ENCODE measurements at places on chromosomes 2 and 18.
A peak's percentile ranks its signal among the peaks of the same experiment; 100 is the strongest.

DNA sequence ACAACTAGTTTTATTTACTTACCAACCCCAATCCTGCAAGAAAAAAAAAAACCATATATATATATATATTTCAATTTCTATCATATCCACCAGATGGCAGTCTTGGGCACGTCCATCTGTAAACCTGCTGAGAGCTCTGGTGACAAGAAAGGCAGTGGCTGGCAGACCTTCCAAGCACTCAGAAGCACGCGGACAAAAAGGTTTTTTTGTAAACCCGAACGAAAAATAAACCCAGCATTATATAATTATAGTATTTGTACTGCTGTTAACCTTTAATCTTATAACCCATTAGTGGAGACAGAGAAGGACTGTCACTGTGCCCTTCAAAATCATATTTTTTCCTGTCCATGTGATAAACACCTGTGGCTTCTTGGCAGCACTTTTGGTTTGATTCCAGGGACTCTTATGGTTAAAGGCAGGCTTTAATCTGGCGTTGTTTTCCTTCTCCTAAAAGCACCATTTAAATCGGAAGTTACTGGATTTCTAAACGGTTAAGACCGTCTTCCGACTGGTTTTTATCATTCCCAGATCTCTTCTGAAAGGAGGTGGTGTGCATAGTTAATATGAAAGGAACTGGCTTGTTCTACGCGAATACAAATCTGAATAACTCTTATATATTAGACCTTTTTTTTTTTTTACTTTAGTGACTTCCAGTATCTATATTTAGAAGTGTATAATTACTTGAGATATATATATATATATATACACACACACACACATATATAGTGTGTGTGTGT, 31.0 kb upstream of the SLC3A1 start:
- peak; percentile 37 for DNase-seq

- no peak for DNase-seq
Measured at GRCh38 chr2:222568865-222569264, 87.0 kb downstream of the FARSB start.

GRCh38 chr2:152594792-152595191, 122.5 kb downstream of the PRPF40A start:
- DNase-seq = no peak

DNA sequence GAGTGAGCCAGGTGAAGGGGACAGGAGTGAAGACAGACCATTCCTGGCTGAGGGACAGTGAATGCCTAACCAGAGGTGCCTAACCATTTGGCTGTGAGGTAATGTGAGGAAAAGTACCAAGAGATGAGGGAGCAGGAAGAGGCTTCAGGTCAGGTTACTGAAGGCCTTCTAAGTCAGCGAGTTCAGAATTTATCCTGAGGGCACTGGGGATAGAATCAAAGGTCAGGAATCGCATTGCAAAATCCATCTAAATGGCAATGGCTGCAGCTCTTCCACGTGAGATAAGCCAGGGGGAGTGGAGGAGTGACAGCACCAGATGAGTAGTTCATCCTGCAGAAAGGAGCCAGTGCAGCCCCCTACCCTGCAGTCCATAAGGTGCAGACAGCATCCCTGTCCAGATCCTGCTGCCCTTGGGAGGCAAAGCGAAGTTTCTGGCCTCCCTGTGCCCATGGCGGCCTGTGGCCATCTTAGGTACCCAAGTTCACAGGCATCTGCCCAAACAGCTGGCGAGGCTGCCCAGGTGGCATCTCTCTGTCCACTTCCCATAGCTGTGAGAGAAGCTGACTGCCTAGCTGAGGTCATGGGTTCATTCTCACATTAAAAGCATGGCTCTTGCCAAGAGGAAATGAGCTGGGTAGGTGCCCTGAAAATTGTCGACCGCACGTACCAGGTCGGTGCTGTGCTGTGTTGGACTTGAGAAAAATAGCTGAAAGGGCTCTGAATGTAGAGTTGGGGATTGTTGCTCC, 49.5 kb downstream of the CYP27C1 start:
- DNase-seq = no peak

DNA sequence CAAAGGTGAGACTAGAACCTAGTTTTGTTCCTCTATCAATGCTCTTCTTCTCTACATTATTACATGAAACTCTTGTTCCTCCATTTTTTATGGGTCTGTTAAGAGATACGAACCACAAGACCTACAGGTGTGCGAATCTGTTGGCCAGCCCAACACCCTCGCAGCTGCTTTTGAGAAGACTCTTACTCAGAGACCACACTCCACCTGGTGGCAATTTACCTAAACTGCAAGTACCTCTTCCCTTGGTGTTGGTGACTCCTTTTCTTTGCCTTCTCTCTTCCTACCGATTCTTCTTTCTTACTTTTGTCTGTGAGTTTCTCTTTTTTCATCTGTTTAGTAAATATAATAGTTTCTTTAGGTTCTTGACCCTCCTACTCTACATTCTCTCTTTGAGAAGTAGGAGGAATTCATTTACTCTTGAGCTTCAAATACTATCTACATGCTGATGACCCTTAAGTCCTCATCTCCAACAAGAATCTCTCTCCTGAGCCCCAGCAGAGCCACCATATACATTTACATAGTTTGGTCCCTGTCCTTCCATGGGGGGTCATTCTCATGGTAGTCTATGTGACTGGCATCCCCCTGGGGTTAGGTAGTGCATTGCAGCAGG, 81.8 kb upstream of the GAREM1 start:
- peak; percentile 59 for DNase-seq

DNA sequence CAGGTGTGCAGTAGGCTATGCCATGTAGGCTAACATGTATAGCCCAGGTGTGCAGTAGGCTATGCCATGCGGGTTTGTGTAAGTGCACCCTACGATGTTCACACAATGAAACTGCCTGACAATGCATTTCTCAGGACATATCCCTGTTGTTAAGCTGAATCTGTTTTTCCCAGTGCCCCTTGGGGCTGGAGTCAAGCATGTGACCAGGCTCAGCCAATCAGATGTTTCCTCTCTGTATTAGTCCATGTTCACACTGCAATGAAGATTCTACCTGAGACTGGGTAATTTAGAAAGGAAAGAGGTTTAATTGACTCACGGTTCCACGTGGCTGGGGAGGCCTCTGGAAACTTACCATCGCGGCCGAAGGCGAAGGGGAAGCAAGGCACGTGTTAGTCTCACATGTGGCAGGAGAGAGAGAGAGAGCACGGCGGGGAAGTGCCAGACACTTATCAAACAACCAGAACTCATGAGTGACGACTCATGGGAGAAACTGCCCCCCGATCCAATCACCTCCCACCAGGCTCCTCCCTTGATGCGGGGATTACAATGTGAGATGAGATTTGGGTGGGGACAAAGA, 24.2 kb downstream of the ITM2C start:
- no peak for DNase-seq

- DNase-seq = no peak
Measured at GRCh38 chr18:1292167-1292566, 387.5 kb downstream of the ADCYAP1 start.

DNA sequence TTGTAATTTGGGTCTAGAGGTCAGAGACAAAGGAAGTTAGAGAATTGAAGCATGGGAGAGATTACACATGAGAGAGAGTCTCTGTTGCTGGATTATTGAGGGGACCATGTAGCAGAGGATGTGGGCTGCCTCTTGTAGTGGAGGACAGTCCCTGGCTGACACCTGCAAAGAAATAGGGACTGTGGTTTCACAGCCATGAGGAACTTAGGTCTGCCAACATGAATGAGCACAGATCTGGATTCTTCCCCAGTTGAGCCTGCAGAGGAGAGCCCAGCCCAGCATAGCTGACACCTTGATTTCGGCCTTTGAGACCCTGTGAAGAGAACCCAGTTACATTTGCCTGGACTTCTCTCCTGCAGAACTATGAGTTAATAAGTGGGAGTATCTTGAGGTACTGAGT, 179.5 kb upstream of the TWIST2 start:
- no peak for DNase-seq

GRCh38 chr2:134232868-134233727, 20.8 kb upstream of the MGAT5 start:
- peak; percentile 28 for DNase-seq

DNA sequence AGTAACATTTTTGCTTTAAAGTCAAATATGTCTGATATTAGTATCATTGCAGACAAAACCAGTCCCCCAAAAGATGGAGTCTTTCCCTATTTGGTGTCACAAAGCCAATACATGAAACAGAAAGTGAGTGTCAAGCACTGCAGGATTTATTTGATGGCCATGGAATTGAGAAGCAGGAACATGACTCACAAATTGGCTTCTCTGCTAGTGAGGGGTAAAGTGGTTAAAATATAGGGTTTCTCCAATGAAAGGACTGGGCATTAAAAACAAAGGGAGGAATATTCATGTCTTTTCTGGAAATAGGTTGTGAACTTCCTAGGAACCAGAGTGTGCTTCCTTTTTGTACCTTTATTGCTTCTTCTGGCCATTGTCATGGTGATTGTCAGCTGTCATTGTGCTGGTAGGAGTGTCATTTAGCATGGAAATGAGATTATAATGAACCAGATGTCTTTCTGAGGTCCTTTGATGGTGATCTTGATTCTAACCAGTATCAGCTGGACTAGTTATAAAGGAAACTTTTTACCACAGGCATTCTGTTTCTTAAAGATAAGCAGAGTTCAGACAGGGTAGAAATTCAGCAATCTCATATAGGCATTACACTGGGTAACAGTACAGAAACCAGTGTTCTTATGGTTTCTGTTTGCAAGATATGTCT, 4.1 kb downstream of the REG1B start:
- no peak for DNase-seq

DNA sequence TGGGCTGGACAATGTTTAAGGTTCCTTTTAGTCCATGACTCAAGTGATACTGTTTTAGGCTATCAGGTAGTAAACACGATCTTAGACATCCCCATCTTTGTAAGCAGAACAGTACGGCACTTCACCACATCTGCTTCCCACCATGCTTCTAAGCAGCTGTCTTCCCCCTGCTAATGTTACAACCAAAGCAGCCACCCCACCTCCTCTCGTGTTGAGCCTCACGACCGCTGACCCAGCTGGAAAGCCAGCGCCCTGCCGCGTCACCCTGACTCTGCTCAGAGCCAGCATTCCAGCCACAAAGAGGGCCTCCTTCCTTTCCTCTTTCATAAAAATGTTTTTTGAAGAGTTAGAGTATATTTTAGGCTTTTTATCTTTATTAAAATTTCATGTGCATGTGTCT, 9.4 kb downstream of the MTERF4 start:
- no peak for DNase-seq

- no peak for DNase-seq
Measured at GRCh38 chr2:110790907-110791306, 58.5 kb downstream of the ACOXL start.

DNA sequence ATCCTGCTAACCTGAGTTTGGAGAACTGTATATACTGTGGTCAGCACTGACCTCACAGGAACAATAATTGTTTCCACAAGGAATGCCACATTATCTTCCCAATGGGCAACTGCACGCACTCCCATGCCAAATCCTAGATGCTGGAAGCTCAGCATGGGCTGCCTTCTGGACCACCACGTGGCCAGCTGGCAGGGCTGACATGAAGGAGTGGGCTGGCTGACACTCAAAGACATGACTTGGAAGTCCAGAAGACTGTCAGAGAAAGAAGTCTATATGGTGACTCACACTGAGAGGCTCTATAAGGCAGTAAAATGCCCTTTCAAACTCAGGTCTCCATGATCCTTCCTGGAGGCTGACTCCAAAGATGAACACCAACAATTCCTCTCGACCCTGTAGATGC, 98.4 kb upstream of the RNF152 start:
- peak; percentile 24 for DNase-seq

- no peak for DNase-seq
Measured at GRCh38 chr2:75792146-75792545, 81.4 kb upstream of the GCFC2 start.

DNA sequence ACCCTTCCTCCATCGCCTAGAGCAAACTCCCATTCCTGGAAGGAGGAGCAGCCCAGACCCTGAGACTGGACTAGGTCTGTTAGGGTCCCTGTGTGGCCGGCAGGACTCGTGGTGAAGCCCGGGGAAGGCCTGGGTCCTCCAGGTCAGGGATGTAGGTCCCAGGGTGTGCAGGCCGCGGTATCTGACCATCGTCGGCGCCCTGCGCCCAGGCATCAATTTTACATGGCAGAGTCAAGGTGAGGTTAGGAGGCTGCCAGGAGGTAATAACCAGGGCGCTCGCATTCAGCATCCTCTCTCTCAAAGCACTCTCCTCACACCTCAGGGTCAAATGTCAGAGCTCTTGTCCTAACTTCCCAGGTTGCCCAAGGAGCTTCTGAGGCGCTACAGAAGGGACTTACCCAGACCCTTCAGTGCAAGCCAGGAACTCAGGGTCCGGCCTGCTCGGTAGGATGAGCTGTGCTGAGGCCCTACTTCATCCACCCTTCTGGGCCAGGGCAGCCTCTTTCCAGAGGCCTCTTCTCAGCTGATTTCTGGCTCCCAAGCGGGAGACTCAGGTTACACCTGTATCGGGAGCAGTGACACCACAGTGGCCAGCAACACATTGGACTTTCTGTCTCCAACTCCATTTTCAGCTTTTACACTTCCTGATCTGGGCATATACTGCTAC, 628 bp downstream of the SH2D6 start:
- no peak for DNase-seq

GRCh38 chr2:127942002-127942401, 56.2 kb upstream of the AMMECR1L start:
- no peak for DNase-seq

DNA sequence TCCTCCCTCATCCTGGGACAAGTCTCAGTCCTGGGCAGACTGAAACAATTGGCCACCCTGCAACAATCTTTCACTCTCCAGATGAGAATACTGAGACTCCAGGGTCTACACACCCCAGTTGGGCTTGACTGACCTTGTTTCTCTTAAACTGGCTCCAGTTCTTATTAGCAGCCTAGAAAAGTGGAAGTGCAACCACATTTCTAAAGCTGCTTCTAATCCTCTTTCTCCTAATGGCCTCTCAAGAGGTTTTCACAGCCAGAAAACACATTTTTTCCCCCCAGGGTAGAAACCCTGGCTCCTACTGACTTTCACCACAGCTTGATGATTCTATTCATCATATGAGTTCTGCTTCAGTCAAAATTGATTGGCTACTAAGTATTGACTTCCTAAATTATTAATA, 45.8 kb downstream of the SLC4A5 start:
- no peak for DNase-seq

GRCh38 chr2:38557217-38557616, 45.5 kb downstream of the HNRNPLL start:
- DNase-seq = no peak

GRCh38 chr18:9526458-9526857, 51.1 kb downstream of the RALBP1 start:
- peak; percentile 57 for DNase-seq

DNA sequence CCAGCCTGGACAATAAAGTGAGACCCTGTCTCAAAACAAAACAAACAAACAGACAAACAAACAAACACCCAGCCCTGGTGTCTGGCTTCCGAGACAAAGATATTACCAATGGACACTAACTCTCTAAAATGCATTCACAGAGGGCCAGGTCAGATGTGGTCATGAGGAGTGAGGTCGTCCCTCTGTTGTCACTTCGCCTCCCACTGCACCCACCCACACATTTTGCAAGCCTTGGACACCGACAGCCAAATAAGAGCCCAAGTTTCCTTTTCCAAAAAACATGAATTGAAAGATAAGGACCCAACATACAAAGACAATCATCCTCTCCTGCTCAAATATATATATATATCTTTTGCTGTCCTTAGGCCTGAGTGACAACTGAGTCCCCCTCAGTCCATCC, 319.9 kb downstream of the TSN start:
- DNase-seq = no peak

GRCh38 chr2:39247512-39248043, 3.8 kb upstream of the CDKL4 start:
- no peak for DNase-seq
